GM18507 (cell line): ENCODE measurements at places on chromosomes 1 and 21.
A peak's percentile ranks its signal among the peaks of the same experiment; 100 is the strongest.

- no peak for DNase-seq
Observed at GRCh38 chr1:76141929-76142328, 67.4 kb downstream of the ST6GALNAC3 start.

DNA sequence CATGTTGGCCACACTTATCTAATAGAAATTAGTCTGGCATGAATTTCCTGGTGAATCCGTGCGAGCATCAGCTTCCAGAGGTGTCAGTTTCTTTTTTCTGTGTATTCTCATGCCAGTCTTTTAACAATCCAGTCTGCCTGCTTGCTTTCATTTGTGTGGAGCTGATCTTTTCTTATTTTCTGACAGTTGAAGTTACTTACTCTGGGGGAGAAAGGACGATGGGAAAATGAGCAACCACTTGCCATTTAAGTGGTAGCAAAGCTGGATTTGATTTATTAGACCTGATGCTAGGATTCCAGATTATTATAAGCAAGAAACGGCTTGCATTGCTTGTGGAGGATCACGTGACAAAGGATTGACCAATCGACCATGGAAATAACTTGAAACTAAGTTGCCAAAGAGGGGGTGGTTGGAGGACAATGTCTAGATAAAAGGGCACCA is 24.3 kb upstream of the APP start:
- no peak for DNase-seq

DNA sequence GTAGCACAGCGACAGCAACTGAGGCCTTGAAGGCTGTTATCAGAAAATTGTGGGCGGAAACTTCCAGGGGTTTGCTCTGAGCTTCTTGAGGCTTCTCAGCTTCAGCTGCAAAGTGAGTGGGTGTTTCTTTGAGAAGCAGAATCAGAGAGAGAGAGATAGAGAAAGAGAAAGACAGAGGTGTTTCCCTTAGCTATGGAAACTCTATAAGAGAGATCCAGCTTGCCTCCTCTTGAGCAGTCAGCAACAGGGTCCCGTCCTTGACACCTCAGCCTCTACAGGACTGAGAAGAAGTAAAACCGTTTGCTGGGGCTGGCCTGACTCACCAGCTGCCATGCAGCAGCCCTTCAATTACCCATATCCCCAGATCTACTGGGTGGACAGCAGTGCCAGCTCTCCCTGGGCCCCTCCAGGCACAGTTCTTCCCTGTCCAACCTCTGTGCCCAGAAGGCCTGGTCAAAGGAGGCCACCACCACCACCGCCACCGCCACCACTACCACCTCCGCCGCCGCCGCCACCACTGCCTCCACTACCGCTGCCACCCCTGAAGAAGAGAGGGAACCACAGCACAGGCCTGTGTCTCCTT is at the start of gene FASLG:
TSS of gene FASLG (plus strand) at position 233 of the 583 bp plus-strand sequence. CDS start at position 332, 99 bp downstream.
- DNase-seq = no peak

- no peak for DNase-seq
Observed at GRCh38 chr1:83718338-83718737, 280.6 kb downstream of the TTLL7 start.

DNA sequence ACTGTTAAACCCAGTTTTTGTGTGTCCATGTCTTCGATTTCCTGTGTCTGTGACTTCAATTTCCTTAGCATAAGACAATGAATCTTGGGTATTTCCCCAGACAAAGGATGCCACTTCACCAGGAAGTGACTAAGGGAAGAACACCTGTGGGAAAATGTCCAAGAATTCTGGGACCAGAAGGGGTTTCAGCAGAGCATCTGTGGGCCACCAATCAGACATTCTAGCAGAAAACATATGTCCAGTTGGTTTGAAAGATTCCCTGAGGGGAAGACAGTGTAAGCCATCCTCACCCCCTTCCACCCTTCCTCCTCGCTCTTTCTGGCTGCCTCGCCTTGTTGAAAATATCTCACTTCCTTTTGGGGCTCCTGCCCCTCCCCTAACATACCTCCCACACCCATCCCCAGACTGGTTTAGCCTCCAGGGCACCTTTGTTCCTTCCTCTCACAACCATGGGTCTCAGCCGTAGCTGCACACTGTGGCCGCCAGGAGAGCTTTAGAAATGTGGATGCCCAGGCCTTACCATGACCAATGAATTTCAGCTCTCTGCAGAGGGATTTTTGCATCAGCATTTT is 25.5 kb upstream of the IFNAR1 start:
- DNase-seq = peak; percentile 38

DNA sequence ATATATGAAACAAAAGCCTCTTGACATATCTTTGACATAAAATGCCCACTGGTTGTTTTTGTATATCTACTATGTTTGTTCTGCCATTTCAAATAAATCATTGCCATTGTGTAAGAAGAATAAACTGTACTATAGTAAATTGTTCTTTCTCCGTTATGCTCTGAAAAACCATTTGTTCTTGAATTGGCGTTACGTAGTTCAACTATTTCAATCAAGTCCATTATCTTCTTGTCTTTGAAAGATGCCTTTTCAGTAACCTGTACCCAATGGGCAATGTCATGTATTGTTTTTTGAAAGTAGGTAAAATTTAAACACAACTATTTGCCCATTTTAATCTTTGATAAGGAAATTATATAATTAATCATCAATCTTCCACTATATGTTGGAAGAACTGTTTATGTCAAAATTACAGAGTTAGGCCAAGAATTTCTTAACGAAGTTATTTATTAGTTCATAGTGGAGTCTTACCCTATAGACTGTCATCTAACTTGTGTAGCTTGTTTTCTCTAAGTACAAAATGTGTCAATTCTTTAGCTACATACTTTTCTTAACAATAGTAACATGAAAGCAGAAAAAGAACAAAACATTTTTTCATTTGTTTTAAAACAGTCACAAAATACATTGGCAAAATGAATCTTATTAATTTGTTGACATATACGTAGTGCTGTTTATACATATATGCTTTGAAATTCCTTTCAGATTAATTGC is 294.8 kb downstream of the PTPRC start:
- no peak for DNase-seq

GRCh38 chr1:40059338-40059959 is 18.9 kb downstream of the CAP1 start:
- no peak for DNase-seq

DNA sequence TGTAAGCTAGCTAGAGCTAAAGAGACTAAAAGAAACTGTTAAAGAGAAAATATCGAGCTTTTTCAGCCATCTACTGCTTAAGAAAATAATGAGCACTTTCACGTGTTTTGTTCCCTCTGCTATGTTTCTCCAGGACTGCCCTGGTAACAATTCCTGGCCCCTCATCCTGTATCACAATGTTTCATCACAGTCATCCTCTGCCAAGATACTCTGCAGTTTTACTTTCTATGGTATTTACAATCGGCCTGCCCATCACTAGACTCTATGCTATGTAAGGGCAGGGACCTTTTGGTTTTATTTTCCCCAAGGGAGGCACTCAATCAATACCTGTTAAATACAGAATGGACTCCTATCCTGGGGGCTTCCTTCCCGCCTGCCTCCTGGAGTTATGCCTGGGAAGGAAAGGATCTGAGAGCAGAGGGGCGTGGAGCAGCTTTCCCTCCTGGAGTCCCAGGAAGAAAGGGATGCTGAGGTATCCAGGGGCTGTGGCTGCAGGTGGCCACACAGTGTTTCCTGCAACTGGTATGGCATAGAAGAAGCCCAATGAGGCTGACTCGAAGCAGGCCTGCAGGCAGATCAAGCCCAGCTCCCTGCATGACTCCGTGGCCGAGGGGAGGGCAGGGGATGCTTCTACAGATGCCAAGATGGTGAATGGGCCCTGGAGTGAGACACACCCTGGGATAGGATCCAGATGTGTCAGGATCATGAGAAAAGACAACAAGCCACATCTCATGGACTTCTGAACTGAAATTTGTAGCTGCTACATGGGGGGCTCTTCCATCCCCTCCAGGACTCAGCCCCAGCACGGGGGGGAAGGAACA is 52.9 kb downstream of the MATN1 start:
- DNase-seq = no peak

GRCh38 chr1:78469576-78469975 is 21.2 kb upstream of the PTGFR start:
- DNase-seq = no peak

- DNase-seq = no peak
Observed at GRCh38 chr1:201125800-201126199, 1.2 kb downstream of the ASCL5 start.

DNA sequence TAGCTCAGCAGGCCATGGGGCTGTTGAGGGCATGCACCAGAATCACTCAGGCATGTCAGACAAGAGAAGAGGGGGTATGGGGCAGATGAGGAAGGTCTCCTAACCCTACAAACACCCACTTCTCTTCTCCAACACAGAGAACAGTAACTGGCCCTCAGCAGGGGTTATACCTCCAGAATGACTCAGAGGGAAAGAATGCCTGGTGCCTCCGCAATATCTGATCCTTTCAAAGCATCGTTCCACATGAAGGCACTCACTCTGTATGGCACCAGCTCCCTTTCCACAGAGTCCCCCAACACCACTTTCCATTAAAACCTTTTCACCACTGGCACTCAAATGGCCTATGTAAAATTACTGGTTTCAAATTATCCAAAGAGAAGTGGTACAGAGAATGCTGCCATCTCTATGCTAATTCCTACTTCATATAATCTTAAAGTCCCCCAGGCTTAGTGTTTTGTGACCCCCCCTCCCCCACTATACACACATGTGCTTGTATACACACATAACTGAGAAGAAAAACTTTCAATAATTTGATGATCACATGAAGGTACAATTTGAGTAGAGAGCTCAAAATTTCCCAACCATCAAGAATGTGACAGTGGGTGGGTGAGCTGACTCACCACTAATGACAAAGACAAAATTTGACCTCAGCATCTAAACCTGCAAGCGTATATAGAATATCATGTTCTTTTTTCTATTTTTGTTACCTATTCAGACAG is 91.5 kb downstream of the SIPA1L2 start:
- no peak for DNase-seq

DNA sequence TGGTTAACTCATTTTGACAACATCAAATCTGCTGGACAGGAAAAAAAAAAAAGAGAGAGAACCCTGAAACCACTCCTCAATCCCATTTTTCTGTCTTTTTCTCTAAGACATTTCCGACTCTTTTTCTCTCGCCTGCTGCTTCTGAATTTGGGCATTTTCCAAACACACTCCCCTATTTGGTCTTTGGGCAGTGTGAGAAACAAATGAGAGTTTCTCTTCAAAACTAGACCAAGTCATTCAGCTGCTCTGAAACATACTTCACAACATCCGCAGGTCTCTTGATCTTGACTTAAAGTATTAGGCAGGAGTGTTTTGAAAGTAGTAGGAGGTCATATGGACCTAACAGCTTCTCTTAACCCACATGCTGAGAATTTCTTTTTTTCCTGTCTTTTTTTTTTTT is 364.8 kb upstream of the ESRRG start:
- DNase-seq = no peak

DNA sequence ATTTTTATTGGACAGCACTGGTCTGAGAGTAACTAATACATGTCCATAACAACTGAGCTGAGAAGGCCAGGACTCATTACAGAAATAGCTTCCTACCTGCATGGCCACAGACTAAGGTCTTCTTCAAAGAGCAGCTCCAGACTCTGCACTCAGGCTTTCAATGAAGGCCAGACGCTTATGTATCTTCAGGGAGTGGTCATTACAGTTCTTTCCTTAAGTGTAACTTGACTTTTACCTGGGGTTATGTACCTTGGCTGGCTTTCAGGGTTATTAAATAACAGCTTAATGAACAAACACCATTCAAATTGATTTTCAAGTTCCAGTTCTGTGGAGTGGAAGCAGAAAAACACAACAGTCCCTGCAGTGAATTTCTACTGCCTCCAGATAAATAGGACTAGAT is 23.8 kb upstream of the SLC22A15 start:
- DNase-seq = no peak

DNA sequence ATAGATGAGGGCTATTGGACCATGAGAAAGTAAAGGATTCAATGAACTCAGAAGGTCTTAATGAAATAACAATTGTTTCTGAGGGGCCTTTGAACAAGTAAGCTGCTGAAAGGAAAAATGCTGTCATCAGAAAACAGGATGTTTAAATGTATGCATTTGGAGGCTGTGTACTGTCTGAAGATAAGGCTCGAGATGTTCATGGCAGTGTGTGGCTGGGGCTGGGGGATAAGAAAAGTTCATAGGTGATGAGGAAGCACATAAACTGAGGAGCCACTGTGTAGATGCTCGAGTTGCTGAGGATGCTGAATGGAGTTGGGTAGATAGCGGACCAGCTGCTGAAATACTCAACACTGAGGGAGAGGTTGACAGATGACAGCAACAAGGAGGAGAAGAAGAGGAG is 17.8 kb downstream of the THEM4 start:
- DNase-seq = no peak

GRCh38 chr1:84133479-84133878 is 10.6 kb upstream of the PRKACB start:
- no peak for DNase-seq

- DNase-seq = peak; percentile 20
Observed at GRCh38 chr1:9960706-9961562, 17.7 kb downstream of the NMNAT1 start.

DNA sequence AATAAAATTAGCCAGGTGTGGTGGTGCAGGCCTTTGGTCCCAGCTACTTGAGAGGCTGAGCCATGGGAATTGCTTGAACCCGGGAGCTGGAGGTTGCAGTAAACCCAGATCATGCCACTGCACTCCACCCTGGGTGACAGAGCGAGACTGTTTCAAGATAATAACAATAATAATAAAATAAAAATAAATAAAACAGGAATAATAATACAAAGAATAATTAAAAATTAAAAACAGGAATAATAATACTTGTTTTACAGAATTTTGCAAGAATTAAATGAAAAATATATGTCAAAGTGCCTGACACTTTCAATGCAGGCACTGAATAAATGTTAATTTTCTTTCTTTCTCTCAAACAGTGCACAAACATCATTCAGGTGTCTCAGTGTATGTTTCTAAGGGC is 26.5 kb upstream of the CTH start:
- DNase-seq = no peak

DNA sequence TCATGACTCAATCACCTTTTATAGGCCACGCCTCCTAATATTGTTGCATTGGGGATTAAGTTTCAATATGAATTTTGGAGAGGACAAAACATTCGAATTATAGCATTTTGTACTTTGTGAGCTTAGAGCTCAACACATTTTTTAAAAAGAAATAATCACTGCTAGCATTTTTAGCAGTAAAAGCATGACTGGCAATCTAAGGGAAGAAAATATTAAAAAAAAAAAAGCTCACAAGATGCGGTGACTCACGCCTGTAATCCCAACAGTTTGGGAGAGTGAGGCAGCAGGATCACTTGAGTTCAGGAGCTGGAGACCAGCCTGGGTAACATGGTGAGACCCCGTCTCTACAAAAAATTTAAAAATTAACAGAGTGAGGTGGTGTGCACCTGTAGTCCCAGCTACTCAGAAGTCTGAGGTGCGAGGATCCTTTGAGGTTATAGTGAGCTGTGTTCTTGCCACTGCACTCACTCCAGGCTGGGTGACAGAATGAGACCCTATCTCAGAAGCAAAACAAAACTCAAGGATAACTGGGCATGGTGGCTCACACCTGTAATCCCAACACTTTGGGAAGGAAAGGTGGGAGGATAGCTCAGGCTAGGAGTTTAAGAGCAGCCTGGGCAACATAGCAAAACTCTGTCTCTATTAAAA is 28.8 kb upstream of the DIPK1A start:
- no peak for DNase-seq
